ENCODE measurements at places on chromosomes 1 and 21. TPM values are rescaled to one million over a fixed set of nuclear protein-coding genes. Genes with fewer than 3 reads are reported as not detected.

Gene S100A13
- 198 TPM for total RNA-seq

- DNase-seq, result no peak
Measured at GRCh38 chr1:29352719-29353420, 116.5 kb downstream of the PTPRU start.

DNA sequence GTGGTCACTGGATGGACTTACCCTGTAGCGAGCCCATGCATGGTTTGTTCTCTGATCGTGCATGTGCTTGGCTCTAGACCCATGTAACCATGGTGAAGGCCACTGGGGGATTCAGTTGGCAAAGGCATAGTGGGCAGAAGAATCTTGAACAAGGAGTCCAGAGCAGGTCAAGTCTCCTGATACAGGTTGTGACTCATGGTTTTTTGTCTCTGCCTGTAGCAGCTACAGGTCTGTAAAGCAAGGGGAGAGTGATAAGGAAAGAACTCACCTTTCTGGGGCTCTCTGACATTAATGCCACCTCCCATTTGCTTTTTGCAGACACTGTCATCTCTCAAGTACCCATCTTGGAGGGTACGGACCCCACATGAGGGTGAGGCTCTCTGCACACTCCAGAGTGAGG is 153.4 kb upstream of the CAMK1G start:
- no peak for DNase-seq

DNA sequence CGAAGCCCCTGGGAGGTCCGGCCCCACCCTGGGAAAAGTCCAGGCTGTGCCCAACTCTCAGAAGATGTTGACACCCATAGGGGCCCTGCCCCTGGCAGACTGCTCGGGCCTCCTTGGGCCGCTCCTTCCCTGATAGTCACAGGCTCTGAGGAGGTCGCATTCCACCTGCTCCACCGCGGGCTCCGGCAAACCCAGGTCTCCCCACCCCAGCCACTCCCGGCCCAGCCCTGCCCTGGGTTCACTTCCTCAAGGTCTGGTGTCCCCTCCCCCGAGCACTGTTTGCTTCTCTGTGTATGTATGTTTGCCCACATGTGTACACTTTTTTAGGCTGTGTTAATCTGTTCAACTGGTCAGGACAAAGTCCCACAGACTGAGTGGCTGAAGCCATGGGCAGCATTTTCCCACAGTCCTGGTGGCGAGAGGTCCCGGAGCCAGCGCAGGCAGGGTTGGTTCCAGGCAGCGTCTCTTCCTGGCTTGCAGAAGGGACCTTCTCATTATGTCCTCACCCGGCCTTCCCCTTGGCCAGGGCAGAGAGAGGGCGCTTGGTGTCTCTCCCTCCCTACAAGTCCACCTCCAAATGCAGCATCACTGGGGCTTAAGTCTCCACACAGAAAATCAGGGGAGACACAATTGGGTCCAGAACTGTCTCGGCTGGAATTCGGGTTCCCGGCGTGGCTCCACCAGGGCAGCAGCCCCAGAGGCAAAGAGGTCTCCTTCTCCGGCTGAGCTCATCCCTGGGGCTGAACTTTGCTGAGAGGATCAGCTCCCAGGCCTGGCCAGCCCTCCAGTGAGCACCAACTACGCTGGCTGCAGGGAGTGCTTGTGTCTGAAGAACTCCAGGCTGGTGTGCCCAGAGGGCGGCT is 10.5 kb upstream of the PRXL2B start:
- peak; percentile 49 for DNase-seq

- DNase-seq, result no peak
Measured at GRCh38 chr1:221470000-221470698, 271.7 kb downstream of the DUSP10 start.

DNA sequence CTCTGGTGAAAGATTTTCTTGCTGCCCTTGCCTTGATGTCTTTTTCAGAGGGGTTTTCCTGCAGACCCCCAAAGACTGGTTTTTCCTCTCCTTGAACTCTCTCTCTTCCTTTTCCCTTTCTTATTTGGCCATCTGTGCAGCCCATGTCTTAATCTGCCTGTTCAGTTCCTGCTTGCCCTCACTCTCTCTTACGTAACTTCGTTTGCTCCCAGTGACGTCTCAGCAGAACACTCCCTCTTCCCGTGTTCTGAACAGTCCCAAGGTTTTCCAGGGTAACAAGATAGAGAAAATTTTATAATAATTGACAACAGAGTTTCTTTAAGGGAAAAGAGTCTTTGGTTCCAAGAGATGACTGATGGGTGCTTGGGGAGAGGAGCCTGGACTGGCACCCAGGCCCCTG is 109.1 kb upstream of the LMO4 start:
- no peak for DNase-seq

DNA sequence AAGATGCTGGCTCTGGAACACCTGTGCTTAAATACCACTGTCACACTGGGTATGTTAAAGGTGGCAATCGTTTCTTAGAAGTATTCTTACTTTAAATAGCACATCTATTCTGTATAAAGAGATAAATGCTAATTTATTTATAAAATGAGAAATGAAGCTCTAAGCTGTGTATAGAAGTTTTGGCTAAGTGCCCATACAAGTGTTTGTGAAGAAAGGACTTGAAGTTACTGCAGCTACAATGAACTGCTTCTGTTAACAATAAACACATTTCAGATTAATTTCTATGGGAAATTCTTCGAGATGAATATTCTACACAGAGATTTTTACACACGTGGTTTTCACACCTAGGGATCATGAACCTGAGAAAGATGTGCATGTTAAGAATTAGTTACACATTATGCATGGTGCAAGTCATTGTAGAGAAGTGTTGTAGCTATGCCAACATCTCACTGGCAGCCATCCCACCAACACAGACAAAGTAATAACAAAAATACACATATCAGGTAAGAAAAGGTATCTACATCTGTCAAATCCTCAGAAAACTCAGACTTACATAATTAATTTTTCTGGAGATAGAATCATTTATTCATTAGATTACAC is 16.2 kb downstream of the COL24A1 start:
- DNase-seq, result no peak
